ENCODE measurements at places on chromosomes 5 and 9.

DNA sequence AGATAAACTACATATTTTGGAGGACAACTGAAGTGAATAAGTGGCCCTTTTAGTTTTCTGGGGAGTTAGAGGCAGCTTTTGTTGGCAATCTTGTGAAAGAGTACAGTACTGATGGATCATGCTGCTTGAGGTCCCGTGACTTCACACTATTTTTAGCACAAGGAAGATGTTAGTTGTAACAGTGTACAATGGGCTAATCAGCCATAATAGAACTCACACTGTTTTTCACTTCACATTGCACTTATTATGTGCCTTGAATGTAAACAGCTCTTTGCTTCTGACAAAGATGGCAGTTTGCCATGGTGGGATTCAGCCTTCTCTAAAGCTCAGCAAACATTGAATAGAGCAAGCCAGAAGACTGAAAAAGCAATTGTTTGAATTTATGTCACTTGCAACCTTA is 176.7 kb upstream of the ZNF608 start:
- DNase-seq, result peak; percentile 46

GRCh38 chr9:105686936-105687335 is 7.4 kb upstream of the TMEM38B start:
- DNase-seq, result no peak

GRCh38 chr5:139700711-139701055 is 52.5 kb downstream of the CXXC5 start:
- DNase-seq, result no peak

DNA sequence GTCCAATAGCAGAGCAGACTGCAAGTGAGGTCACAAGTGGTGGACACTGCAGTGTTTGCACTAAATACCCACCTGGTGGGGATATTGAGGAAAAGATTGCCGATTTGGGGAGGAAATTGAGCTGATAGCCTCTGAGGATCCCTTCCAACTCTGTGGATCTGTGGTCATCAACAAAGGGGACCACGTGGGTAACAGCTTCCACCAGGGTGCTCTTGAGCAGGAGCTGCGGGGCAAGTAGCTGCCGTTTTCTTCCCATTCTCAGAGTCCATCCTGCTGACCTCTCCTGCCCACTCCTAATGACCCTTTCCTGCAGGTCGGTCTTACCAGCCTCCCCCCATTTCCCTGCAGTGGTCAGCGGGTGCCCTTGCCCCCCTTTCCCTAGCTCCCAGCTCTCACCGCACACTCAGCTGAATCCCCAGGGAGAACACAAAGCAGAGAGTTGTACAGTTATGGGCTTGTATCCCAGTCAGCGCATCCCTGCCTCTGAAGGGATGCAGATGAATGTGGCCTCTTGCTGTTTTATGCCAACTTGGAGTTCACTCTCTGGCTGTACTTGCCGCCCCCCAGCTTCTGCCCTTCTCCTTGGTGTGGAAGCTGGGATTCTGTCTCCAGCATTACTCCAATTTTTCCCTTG is 18.0 kb downstream of the DAPK1 start:
- no peak for DNase-seq

DNA sequence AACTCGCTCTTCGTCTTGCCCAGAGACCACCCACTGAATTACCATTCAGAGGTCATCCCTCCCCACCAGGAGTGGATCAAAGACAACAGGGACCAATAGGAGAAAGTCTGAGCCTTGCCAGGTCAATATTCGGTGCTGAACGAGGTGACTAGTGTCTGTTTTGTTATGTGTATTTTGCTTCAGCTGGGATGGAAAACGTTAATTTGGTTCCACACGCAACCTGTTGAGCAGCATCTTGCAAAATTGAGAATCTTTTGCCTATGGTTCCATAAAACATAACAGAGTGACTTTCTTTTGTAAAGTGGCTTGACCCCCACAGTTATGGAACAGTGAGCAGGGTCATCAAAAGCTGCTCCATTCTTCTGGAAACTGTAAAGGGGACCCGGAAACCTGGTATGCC is 168.4 kb downstream of the MSX2 start:
- DNase-seq, result no peak

DNA sequence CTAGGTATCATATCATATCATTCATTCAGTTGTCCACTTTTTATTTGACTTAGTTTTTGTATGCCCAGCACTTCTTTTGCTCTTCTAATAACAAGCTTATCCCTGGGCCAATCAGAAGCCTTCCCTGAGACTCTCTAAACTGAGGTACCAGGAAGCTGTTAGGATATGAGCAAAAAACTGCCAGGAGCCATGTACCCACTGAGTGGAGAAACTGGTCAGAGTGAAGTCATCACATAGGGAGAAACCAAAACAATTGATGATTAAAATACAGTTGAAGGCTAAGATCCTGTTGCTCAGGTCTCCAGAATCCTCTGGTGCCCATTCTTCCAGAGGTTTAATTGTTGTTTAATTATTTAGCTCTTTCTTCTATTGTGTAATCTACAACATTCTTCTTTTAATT is 120.2 kb downstream of the KIAA0825 start:
- no peak for DNase-seq

DNA sequence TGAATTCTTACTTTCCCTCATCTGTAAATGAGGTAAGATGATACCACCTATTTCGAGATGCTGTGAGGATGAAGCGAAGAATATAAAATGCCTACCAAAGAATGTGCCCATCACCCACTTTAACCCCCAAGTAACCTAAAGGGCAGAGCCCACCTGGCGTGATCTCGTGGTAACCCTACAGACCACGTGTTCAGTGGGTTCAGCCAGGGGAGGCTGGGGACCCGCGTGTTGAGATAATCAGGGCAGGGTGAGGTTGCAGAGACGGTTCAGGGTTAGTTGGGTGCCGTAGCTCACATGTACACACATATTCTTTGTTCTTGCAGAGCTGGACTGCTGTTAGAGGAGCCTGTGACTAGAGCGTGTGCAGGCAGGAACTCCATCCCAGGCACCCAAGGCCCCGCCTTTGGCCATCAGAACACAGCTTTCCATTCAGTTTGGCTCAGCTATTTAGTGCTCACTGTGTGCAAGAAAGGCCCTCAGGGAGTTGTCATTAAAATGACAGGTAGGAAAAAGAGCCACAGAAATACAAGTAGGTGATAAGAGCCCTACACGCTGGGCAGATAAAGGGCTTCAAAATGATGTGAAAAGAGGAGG is 56.5 kb upstream of the HAND1 start:
- DNase-seq, result no peak

DNA sequence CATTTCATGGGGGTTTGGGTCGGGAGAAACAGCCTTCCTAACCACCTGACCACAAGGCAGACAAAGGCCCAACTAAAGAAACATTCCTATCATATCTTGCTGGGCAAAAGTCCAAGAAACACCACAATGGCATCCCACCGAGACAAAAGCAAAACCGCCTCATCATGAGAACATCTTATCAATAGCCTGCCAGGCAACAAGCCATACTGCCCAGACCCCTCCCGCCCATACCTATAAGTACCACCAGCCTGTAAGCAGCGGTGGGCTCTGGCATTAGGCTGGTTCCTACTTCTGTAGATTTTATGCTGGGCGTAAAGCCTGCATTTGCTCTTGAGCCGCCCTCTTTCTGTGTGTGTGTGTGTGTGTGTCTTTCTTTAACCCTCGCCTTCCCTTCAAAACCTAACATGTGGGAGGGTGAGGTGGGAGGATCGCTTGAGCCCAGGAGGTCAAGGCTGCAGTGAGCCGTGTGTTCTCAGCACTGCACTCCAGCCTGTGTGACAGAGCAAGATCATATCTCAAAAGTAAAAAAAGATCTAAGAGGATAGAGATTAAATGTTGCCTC is 56.9 kb downstream of the PDE6A start:
- DNase-seq, result no peak

DNA sequence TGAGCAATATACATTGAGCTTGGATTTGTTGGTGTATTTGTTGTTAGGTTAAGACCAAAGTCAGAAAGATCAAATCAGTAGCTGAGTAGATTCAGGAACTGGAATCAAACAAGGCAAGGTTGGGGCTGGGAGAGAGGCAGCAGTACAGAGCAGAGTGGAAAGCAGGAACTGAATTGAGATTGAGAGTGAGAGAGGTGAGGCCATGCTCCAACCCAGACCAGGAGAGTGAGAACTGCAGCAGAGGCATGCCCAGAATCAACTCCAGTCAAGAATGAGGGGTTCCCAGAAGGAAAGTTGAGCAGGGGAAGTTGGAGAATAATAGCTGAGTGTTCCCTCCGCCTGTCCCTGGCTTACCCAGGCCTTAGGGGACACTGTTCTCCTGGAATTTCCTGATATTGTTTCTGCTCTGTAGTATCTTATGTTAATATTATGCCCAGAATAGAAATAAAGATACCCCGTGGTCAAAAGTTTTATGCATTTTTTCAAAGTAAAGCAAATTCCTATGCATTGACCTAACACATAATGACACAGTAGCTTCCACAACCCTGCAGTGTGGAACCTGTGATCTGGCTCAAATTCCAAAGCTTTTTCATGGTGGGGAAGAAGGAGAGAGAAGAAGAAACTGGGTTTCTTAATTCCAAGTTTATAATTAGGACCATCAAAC is 82.7 kb downstream of the SV2C start:
- DNase-seq, result no peak

DNA sequence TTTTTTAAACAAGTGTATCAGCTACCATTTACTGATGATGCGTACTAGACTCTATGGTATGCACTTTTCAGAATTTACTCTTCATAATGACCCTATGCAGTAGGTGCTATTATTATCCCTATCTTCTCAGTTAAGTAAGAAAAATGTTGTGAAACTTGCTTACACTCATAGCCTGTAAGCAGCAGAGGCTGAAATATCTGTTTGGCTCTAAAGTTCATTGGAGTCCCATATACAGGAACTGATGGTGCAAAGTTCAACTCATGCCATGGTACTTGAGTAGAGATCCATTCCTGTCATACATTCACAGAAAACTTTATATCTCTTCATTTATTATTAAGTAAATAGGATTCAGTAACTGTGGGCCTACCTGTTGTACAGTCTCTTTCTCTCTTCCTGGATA is 41.4 kb upstream of the CCDC112 start:
- no peak for DNase-seq

Data from SHP77 treated with DMSO at 0.1 percent for 48 hours (cell line).